ENCODE measurements at places on chromosomes 3 and 15. TPM values are rescaled to one million over a fixed set of nuclear protein-coding genes. Genes with fewer than 3 reads are reported as not detected.

GRCh38 chr3:188051801-188052168 is 102.2 kb upstream of the LPP start:
- H3K36me3 ChIP-seq, result no peaks in the 10 kb centered on the region
- H3K4me3 ChIP-seq, result no peak overlapping the region
- DNase-seq, result no peak

DNA sequence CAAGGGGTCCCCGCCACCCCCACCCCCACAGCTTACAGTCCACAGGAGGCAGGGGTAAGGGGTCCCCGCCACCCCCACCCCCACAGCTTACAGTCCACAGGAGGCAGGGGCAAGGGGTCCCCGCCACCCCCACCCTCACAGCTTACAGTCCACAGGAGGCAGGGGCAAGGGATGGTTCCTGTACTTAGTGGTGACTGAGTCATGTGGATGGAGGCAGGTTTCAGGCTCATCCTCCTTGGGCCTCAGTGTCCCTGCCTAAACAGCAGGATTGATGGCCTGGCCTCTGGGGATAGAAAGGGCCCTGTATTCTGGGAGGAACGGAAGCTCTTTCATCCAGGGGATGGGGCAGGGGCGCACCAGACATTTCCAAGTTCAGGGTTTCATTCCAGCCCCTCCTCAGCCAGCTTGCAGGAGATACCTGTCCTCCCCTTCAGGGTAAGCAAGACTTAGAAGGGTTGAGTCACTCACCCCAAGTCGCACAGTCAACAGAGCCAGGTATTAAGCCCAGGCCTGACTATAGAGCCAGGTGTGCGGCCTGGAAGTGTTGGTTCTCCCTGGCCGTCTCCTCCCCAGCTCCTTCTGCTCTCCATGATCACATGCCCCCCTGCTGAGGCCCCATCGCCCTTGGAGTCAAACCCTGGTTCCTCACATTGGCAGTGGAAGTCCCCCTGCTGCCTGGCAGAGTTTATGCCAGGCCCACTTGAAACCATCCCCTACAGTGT is 12.5 kb downstream of the CSK start:
- peaks cover 96% of the 10 kb centered on the region for H3K4me1 ChIP-seq
- H3K4me3 ChIP-seq, result no peak overlapping the region

GRCh38 chr3:144259267-144259666 is 287.6 kb downstream of the DIPK2A start:
- no peaks in the 10 kb centered on the region for H3K27me3 ChIP-seq
- H3K27ac ChIP-seq, result no peak overlapping the region
- DNase-seq, result no peak
- H3K4me1 ChIP-seq, result no peaks in the 10 kb centered on the region

GRCh38 chr3:115251509-115251908 is 104.4 kb upstream of the ZBTB20 start:
- H3K4me3 ChIP-seq, result no peak overlapping the region
- DNase-seq, result no peak
- H3K36me3 ChIP-seq, result no peaks in the 10 kb centered on the region
- H3K27ac ChIP-seq, result no peak overlapping the region

- DNase-seq, result no peak
- H3K27me3 ChIP-seq, result no peaks in the 10 kb centered on the region
- no peak overlapping the region for H3K4me3 ChIP-seq
- no peaks in the 10 kb centered on the region for H3K36me3 ChIP-seq
Observed at GRCh38 chr3:76561494-76562236, 478.2 kb upstream of the ROBO2 start.

DNA sequence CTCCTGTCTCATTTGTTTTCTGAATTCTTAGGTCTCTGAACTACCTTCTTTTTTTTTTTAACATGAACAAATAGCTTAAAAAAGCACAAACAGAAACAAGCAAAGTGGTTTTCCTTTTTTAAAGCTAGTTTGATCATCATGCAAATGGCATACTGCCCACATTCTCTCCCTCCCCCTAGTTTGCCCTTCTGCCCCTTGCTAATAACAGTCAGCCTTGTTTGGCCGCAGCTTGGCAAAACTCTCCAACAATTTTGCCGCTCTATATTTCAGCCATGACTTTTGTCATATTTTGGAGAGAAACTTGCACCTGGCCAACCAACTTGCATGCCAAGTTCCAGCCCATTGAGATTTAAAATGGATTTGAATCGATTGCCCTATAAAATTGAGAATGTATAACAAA is 666.0 kb upstream of the NR2F2 start:
- no peak overlapping the region for H3K27ac ChIP-seq
- H3K4me3 ChIP-seq, result no peak overlapping the region
- no peaks in the 10 kb centered on the region for H3K27me3 ChIP-seq

DNA sequence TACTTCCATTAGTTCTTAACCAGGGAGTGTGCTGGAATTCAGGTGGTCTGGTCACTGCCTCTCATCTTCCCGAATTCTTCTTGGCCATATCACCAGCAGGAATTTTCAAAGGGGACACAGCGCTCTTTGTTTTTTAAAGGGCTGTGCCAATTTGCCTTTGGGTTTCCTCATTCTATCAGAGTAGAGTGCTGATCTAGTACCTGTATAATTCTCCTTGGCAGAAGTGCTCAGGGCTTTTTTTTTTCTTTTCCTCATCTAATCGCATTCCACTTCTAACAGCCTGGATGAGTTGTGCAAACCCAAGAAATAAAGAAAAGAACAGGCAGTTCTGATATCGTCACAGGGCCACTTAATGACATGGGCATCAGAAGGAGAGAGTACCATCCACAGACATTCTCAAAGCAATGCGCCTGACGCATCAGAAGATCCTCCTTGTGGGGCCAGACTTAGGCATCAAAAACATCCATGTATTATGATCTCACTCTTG is 121.0 kb downstream of the ASB7 start:
- no peak overlapping the region for H3K27ac ChIP-seq
- H3K27me3 ChIP-seq, result no peaks in the 10 kb centered on the region
- no peak for DNase-seq

DNA sequence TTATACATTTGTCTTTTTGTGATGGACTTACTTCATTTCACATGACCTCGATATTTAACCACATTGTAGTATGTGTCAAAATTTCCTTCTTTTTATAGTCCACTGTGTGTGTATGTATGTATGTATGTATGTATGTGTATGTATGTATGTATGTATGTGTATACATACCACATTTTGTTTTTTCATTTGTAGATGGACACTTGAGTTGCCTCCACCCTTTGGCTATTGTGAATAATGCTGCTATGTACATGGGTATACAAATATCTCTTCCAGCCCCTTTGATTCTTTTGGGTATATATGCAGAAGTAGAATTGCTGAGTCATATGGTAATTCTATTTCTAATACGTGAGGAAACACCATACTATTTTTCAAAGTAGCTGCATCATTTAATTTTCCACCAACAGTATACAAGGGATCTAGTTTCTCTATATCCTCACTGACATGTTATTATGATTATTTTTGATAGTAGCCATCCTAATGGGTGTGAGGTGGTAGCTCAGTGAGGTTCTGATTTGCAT is 228.2 kb downstream of the OPA1 start:
- no peaks in the 10 kb centered on the region for H3K27me3 ChIP-seq
- no peaks in the 10 kb centered on the region for H3K4me1 ChIP-seq
- no peak overlapping the region for H3K27ac ChIP-seq
- H3K36me3 ChIP-seq, result no peaks in the 10 kb centered on the region
- no peak for DNase-seq

DNA sequence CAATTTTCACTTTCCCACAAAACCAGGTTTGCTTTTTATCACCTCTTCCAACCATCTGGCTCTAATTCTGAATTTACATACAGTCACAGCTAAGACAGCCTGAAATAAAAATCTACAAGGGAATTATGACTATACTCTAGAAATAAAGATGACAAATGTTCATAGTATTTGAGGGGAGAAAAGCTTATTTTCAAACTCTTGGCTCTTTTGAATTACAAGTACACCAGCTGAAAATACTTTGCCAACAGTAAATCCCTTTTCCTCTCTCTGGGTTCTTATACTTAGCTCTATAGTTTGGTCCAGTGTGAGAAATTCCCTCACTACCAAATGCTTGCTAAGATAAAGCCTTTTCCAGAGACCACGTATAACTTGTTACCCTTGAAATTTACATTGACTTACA is 1037.9 kb downstream of the ROBO1 start:
- H3K27ac ChIP-seq, result no peak overlapping the region
- H3K36me3 ChIP-seq, result no peaks in the 10 kb centered on the region
- no peak overlapping the region for H3K4me3 ChIP-seq
- no peaks in the 10 kb centered on the region for H3K4me1 ChIP-seq

GRCh38 chr15:39898317-39898716 is 21.7 kb downstream of the GPR176 start:
- no peaks in the 10 kb centered on the region for H3K27me3 ChIP-seq
- no peak overlapping the region for H3K27ac ChIP-seq
- no peak overlapping the region for H3K4me3 ChIP-seq

DNA sequence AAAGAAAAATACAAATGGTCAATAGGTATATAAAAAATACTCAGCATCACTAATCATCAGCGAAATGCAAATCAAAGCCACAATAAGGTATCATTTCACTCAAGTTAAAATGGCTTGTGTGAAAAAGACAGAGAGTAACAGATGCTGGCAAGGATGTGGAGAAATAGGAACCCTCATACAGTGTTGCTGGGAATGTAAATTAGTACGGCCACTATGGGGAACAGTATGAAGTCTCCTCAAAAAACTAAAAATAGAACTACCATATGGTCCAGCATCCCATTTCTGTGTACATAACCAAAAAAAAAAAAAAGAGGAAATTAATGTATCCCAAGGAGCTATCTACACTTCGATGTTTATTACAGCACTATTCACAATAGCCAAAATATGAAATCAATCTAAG is 98.1 kb upstream of the TGFBR2 start:
- H3K27me3 ChIP-seq, result no peaks in the 10 kb centered on the region
- H3K4me1 ChIP-seq, result peaks cover 6% of the 10 kb centered on the region
- no peak overlapping the region for H3K27ac ChIP-seq
- no peak overlapping the region for H3K4me3 ChIP-seq
- DNase-seq, result no peak
- no peaks in the 10 kb centered on the region for H3K36me3 ChIP-seq

DNA sequence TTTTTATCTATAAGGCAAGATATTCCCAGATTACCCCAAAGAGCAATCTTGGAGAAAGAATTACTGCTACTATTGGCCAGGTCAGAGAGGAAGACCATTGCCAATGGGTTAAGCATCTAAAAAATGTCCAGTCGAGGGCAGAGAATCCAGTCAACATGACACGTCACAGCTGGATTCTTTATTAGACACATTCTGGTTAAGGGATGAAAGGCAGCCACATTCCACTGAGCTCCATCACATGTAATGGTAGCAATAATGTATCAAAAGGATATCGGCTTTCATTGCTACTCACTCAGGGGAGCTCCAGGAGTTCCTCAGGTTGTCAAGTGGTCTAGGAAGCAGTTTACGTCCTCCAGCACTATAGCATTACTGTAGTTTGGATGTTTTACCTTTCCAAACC is 421.1 kb downstream of the PLOD2 start:
- no peak overlapping the region for H3K27ac ChIP-seq
- H3K36me3 ChIP-seq, result no peaks in the 10 kb centered on the region
- H3K4me1 ChIP-seq, result no peaks in the 10 kb centered on the region
- no peak overlapping the region for H3K4me3 ChIP-seq
- no peak for DNase-seq

DNA sequence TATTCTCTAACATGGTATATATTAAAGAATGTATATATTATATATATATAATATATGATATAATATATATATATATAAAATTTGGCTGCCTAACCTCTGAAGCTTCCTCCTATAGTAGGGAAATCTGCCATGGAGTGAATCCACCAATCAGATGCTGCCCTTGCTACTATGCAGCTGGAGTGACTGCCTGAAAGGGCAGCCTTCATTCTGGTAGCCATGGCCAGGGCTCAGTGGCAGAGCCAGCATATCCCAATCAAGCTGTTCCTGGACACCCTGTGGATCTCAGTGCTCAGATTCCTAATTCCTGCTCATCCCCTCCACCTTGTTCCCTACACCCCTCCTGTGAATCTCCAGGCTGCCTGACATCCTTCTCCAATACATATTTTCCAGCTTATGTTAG is 2.2 kb upstream of the SH3GL3 start:
- no peak overlapping the region for H3K4me3 ChIP-seq
- H3K27ac ChIP-seq, result no peak overlapping the region
- H3K4me1 ChIP-seq, result peaks cover 7% of the 10 kb centered on the region
- no peaks in the 10 kb centered on the region for H3K36me3 ChIP-seq
- H3K27me3 ChIP-seq, result peaks cover 25% of the 10 kb centered on the region

DNA sequence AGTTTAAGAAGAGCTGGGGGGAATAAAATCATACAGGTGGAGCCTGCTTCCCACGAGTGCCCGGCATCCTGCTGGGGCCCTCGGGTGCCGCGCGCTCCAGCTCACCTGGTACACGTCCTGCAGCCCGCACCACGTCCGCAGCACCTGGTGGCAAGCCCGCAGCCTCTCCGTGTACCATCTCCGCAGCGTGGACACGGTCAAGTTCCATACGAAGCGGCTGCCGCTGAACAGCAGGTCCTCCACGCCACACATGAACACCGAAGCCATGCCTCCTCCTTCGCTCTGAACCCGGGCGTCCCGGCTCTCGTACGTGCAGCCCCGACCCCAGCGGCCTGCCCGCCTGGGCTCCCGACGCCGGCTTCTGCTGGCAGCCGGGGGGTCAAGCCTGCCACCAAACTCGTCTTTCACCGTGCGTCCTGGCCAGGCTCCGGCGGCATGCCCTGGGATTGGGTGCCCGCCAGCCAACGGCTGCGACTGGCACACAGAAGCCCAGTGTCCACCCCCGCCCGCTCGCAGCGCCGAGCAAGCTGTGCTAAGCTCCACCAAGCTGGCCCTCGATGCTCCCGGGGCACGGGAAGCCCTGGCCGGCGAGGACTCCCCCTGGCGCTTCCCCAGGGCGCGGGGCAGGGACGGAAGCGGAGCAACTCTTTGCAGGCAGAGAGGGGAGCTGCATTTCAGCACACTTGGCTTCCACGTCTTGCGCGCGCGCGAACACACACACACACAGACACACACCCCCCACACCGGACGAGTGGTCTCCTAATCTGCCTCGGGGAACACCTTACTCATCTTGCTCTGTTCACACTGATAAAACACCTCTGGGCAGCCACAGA is at the start of gene FRMD4B:
TSS of gene FRMD4B (minus strand) at position 366 of the 833 bp plus-strand sequence. CDS start at position 267, 99 bp downstream.
- peaks cover 15% of the 10 kb centered on the region for H3K4me1 ChIP-seq
- H3K27me3 ChIP-seq, result peaks cover 51% of the 10 kb centered on the region
- peak within 1 kb of the TSS; percentile 39 for H3K4me3 ChIP-seq
- DNase-seq, result no peak

DNA sequence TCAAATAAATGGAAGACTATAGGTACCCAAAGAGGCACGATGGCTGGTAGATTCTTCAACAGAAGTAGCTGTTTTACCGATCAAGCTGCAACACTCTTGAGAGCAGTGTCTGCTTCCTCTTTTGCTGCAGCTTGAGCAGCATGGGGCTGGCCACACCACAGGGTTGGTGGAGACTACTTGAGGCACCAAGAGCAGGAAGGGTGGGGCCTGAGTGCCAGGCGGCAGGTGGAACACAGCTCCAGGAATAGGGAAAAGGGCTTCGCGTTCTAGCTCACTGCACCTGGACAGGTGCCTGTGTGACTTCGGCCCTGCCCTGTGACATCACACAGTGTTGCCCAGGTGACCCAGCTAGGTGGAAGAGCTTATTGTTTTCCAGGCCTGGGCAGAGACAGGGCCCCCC is at the start of gene CCDC33:
TSS of gene CCDC33 (plus strand) at position 365 of the 400 bp plus-strand sequence. CDS start 394 bp downstream, outside the sequence.
- H3K36me3 ChIP-seq, result no peaks in the 10 kb centered on the region
- no peak within 1 kb of the TSS for H3K27ac ChIP-seq
- no peak for DNase-seq

The UACA gene
- total RNA-seq, result 1.1 TPM

The IGSF11 gene
- total RNA-seq, result 0.58 TPM

The CCDC54 gene
- total RNA-seq, result not detected

The ZMAT3 gene
- total RNA-seq, result 10.2 TPM

The PTPRG gene
- 0.05 TPM for total RNA-seq

The ERICH6 gene
- total RNA-seq, result not detected

The C2CD4A gene
- 0.34 TPM for total RNA-seq

The BSN gene
- 0.11 TPM for total RNA-seq

The KLHL40 gene
- total RNA-seq, result not detected
